ENCODE measurements at places on chromosomes 4 and X.

DNA sequence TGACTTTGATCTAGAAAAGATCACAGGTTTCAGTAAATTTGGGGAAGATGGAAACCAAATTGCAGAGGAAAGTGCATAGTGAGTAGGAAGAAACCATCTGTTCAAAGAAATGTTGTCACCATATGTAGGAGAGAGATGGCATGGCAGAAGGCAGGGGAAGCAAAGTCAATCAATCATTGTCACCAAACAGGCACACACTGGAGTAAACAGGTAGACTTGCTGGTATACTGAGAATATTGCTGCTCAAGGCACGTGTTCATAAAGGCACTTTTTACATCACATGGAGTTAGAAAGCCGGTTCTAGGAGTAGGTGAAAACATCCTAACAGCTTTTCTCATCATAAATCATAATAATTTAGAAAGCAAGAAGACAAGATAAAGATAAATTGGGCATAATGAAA lies 550.5 kb upstream of the FAT1 start:
- DNase-seq, result no peak

GRCh38 chr4:47427935-47428334 lies 35.6 kb downstream of the COMMD8 start:
- DNase-seq, result no peak

DNA sequence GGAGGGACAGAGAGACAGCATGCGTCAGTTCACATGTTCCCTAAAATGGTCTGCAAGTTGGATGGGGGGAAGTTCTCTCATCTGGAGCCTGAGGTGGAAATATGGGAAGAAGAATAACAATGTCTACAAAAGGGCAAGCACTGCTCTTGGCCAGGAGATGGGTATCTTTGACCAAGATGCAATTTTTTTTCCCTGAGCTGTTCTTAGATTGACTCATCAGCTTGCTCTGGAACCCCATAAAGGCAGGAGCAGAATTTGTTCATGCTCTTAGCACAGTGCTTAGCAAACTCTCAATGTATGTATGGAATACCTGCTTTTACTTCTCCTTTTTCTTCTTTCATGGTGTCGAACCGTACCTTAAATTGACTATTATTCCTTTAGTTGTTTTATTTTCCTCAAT lies 90.5 kb upstream of the ZNF827 start:
- DNase-seq, result no peak

- no peak for DNase-seq
Measured at GRCh38 chr4:3514221-3514780, 17.9 kb downstream of the LRPAP1 start.

DNA sequence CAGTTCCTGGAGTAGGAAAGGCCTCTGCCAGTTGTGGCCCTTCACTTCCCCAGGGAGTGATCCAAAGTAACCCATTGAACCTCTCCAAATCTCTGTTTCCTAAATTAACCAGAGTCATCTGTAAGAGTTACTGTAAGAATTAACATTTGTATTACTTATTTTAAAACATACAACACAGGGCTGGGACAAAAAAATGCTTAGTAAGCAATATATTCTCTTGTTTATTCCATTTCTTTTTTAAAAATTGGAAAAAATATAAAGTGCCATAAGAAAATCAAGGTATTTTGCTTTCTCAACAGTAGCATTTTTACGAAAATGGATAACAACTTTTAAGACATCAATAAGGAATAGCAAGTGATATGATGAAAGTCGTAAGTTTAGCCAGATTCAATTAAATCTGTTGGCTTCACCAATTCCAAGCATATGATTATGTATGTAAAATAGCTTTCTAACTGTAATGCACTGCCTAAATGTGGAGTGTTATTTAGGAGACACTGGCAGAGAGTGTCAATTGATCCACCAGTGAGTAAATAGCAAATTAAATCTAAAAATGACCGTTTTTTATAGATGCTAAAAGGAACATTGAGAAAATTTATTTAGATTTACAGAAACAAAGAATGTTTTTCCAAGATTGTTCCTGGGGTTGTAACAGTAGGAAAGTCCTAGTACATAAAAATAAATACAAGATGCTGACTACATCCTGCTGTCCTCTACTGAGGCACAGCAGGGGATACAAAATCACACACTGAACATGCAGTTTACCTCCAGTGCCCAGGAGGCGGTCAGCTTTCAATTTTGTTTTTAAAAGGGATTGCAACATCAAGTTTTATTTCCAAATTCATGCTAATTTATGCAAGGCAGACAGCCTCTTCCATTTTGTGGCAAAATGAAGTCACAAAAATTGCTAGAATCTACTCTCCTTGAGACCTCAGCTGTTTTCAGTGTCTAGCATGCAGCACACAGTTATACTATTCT lies 53.7 kb downstream of the GPM6A start:
- DNase-seq, result no peak
